ENCODE measurements at places on chromosomes 3 and 15. TPM values are rescaled to one million over a fixed set of nuclear protein-coding genes. Genes with fewer than 3 reads are reported as not detected.

- no peaks in the 10 kb centered on the region for H3K4me1 ChIP-seq
- no peak for DNase-seq
- H3K36me3 ChIP-seq, result no peaks in the 10 kb centered on the region
- H3K4me3 ChIP-seq, result no peak overlapping the region
- H3K27me3 ChIP-seq, result no peaks in the 10 kb centered on the region
Observed at GRCh38 chr3:94336046-94336753, 273.3 kb downstream of the NSUN3 start.

DNA sequence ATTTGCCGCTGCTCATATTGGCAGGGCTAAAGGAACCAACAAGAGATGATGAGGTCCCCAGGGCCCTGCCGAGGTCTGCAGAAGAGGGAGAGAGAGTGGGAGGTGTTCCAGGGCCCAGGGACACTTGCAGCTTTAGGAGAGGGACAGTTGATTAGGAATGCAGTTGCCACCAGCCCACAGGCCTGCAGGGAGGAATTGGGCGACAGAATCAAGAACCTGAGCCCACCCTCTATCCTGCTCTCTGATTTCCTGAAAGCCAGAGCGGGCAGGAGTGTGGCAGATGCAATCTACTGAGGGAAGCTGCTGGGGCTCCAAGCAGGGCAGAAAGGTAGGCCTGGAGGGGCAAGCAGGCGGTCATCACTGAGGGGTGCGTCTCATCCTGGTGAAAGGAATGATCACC lies 12.1 kb upstream of the PRR23E start:
- DNase-seq, result no peak
- no peaks in the 10 kb centered on the region for H3K36me3 ChIP-seq
- no peaks in the 10 kb centered on the region for H3K27me3 ChIP-seq
- no peaks in the 10 kb centered on the region for H3K4me1 ChIP-seq
- H3K27ac ChIP-seq, result no peak overlapping the region

DNA sequence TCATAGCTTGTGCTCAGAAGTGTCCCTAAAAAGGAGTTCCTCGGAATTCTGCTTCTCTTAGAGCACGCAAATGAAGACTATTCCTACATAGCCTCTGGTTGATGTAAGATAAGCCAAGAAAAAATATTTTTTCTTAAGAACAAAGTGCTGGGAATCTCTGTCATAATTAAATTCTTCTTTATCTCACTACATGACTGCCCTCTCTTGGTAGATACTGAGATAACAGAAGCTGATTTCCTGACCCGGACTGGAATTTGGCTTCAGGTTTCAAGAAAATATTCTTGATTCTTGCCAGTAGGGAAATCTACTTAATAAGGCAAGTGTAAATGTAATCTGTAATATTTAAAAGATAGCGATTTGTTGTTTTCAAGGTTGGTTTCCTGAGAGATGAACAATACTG lies 31.3 kb upstream of the SETMAR start:
- H3K4me1 ChIP-seq, result peaks cover 11% of the 10 kb centered on the region
- H3K27me3 ChIP-seq, result no peaks in the 10 kb centered on the region
- H3K4me3 ChIP-seq, result no peak overlapping the region
- H3K36me3 ChIP-seq, result no peaks in the 10 kb centered on the region
- no peak overlapping the region for H3K27ac ChIP-seq

GRCh38 chr3:112857526-112857925 lies 10.9 kb upstream of the CD200R1L start:
- H3K4me1 ChIP-seq, result peaks cover 27% of the 10 kb centered on the region
- H3K4me3 ChIP-seq, result no peak overlapping the region
- H3K36me3 ChIP-seq, result no peaks in the 10 kb centered on the region
- DNase-seq, result no peak
- H3K27me3 ChIP-seq, result no peaks in the 10 kb centered on the region
- no peak overlapping the region for H3K27ac ChIP-seq

DNA sequence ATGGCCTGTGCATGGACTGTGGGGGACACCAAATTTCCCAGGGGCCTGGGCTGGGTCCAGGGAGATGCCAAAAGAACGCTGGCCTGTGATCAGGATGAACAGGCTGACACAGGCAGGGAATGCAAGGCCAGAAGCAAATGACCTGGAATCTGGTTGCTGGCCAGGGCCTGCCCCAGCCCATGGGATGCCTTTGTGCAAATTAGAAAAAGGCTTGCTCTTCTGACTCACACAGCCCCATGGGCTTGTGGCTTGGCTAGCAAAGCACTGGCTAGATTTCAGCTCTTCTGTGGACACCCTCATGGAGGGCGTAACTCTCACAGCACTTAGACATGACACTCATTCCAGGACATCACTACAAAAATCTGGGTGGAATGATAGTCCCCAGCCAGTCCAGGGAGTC lies 356.0 kb downstream of the SHQ1 start:
- no peaks in the 10 kb centered on the region for H3K36me3 ChIP-seq
- no peak for DNase-seq
- H3K4me1 ChIP-seq, result no peaks in the 10 kb centered on the region
- H3K27ac ChIP-seq, result no peak overlapping the region
- no peak overlapping the region for H3K4me3 ChIP-seq

DNA sequence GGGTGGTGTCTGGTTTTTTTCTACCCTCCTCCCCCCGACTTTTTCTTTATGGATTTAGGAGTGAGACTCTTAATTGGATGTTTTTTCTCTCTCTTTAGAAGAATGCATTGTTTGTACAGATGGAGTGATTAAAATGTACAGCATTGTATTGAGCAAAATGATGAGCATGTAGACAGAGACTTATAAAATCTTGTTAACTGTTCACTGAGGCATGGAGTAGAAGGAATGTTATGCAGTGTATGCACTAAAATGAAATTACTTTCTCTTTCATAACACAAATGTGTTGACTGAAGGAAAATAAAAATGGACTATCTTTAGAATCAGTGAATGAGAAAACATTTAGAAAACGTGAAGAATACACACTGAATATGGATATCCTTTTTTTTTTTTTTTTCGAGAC lies 39.8 kb downstream of the ZFAND6 start:
- no peak overlapping the region for H3K4me3 ChIP-seq
- H3K4me1 ChIP-seq, result peaks cover 4% of the 10 kb centered on the region
- DNase-seq, result no peak
- H3K27ac ChIP-seq, result no peak overlapping the region

Gene ERICH6
- total RNA-seq, result 1.4 TPM

Gene RPP14
- total RNA-seq, result 14.9 TPM

All from naive thymus-derived CD4-positive, alpha-beta T cell (primary cell).